Activated T-cell treated with anti-CD3 and anti-CD28 coated beads, Interleukin-2, amount 50 U/mL, for 1 hour (primary cell): ENCODE measurements at places on chromosomes 4 and X.

DNA sequence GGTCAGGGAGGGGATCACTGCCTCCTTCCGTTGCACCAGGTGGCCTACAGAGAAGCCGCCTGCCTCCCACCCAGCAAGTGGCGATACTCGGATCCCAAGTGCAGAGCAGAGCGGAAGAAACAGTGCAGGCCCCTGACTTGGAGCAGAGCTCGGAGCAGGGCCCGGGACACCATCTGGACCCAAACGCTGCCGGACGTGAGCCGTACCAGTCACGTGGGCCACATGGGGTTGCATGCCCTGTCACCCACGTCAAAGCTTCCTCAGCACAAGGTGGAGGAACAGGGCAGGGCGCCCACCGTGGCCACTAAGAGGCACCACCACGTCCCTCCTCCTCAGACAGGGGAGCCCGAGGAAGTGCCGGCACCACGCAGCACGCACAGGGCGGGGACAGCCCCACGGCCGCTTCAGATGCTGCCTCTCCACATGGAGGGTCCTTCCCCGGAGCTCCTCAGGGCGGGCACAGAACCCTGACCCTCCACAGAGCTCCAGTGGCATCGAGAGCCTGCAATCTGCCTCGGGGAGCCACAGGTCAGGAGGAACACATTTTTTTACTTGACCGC lies 18.7 kb downstream of the ZFYVE28 start:
- DNase-seq: no peak

GRCh38 chrX:26783512-26784225 lies 567.7 kb downstream of the MAGEB5 start:
- no peak for DNase-seq

DNA sequence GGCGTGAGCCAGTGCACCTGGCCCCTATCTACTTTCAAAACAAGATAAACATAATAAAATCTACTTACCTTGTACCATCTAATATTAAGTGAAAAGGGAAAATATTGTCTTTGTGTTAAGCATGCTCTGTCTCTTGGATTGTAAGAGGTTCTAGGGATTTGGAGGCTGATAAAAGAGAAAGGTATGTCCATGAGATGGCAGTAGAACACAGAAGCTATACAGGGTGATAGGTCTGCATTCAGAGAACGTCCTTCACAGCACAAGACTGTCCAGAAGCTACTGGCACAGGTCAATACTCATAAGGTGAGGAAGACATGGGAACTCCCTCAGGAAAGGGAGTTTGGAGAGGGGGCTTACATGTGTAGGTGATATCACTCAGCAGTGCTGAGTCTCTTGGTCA lies 135.5 kb downstream of the TMEM47 start:
- DNase-seq: no peak

DNA sequence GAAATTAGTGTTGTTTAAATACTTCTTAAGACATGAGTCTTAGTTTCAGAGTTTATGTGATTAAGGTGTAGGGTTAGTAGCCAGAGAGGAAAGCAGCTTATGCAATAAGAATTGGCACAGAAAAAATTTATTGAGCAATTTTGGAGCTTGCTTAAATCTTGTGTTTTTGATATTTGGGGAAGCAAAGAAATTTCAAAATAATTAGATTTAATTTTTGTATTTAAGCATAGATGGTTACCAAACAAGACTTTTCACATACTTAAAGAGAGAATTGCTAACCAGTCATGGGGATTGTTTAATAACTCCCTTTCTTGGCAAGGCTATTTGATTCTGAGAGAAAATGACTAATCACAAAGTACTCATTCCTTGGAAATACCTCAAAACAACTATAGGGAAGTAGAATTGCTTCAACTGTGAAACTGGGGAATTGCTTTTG lies 202.0 kb upstream of the GRID2 start:
- DNase-seq: no peak

- no peak for DNase-seq
Observed at GRCh38 chrX:30302956-30303355, 6.2 kb downstream of the NR0B1 start.

DNA sequence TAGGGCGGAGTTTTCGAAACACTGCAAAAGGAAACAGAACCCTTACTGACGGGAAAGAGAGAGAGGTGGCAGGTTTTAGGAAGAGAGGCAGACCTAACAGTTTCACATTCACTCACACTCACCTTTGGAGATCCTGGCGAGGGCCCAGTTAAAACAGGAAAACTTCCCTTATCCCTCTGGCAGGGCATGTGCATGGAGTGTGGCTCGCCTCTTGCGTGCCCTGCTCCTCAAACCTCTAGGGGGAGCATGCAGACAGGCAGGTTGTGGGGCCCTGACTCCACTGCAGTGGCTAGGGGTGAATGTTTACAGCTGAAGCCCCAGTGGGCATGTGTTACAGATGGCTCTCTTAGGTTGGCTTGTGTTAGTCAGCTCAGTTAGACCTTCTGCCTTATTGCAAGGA lies 451.5 kb downstream of the UBE2NL start:
- DNase-seq: no peak

DNA sequence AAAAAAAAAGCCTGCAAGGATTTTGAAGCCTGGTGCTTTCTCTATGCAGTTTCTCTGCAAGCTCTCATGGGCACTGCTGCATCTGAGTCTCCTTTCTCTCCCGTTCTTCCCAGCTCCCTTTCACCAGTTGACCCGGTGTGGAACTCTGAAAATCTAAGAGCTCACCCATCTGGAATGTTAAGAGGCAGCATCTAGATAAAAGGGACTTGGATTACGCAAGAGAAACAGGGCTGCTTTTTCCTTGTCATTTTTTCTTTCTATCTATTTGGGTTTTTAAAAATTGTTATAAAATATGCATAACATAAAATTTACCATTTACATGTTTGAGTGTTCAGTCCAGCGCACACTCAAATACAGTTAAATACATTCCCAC lies 95.2 kb upstream of the RPS6KA3 start:
- DNase-seq: no peak

DNA sequence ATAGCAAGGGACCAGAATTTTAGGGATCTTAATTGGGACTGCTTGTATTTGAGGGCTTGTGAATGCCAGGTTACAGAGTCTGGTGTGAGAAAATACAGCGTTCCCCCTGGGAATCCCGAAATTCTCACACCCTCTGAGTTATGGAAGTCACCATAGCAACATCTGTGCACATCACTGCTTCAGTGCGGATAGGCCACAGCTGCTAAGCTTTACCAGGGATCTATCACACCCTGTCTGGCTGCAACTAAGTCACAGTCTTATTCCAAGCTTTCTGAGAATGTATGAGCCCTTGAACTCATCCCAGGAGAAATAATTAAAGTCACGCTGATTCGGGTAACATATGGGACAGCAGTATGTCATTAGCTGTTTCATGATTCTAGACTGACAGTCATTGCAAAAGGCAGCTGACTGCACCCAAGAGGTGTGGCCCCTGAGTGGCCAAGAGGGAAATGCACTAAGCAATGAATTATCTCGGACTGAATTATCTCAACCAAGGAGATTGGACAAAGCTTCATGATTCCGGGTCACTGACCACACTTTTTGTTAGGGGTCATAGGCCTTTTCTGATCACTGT lies 46.7 kb upstream of the BTC start:
- DNase-seq: no peak

DNA sequence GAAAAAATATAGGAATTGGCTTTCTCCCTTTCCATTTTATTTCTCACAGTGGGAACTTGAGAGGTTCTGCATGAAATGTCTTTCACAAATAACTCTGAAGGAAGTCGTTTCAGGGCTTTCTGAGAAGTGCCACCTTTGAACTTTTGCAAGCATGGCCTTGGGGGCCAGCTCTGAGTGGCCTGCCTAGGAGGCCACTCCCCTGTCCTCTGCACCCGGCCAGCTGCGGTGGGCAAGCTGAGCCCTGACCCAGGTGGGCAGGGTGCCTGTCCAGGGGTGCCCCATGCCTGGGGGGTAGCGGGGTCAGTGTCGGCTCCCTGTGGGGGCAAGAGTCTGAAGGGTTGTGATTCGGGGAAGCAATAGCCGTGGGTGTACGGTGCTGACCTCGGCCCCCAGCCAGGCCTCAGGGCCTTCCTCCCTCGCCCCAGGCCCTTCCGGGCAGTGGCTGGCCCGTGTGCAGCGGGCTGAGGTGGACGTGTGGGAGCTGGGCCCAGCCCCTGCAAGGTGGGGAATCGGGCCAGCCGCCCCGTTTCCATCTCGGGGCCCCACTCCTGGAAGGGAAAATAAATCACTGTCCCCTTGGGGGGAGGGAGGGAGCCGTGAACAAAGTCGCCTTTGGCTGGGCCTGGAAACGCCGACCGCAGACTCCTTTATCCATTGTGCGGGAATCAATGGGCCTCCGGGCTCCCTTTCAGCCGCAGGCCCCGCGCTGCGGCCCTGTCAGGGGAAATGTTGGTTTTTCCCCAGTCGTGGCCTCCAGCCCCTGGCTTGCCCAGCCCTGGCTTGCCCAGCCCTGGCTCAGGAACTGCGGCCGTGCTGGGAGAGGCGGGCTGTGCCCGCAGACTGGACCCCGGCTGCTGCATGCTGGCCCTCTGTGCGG lies 3.1 kb downstream of the FGFRL1 start:
- DNase-seq: no peak

GRCh38 chr4:64305565-64306254 lies 103.5 kb downstream of the TECRL start:
- no peak for DNase-seq

DNA sequence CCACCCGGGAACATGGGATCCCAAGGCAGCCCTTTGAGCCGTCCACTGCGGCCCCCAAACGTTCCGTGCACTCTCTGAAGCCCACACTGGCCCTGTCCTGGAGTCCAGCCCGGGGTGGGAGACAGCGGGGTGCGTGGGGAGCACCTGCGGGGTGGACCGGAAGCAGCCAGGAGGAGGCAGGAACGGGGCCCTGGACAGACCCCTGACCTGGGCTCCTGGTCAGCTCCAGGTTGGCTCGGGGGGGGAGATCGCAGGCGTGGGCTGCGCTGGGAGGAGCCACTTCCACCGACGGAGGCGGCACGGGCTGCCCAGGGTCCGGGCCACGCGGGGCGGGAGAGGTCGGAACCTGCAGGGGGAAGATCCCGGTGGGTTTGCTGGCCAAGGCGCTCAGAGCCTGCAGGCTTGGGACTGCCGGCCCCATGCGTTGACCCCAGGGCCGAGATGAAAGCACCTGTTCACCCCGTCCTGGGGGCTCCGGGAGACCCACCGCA lies 5.7 kb upstream of the PLCXD1 start:
- DNase-seq: no peak

DNA sequence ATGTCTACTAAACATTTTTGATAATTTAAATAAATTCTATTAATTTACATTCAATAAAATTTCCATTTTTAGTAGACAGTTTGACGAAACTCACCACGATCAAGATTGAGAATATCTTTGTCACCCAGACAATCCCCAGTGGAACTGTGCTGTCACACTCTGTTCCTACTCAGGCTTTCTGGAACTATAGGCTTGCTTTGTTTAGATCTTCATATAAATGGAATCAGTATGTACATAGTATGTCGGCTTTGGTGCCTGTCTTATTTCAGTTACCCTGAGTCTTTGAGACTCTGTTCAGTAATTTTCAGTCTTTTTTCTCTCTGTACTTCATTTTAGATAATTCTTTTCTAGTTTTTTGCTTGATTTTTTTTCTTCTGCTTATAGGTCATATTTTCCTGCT lies 163.5 kb upstream of the EMCN start:
- no peak for DNase-seq

DNA sequence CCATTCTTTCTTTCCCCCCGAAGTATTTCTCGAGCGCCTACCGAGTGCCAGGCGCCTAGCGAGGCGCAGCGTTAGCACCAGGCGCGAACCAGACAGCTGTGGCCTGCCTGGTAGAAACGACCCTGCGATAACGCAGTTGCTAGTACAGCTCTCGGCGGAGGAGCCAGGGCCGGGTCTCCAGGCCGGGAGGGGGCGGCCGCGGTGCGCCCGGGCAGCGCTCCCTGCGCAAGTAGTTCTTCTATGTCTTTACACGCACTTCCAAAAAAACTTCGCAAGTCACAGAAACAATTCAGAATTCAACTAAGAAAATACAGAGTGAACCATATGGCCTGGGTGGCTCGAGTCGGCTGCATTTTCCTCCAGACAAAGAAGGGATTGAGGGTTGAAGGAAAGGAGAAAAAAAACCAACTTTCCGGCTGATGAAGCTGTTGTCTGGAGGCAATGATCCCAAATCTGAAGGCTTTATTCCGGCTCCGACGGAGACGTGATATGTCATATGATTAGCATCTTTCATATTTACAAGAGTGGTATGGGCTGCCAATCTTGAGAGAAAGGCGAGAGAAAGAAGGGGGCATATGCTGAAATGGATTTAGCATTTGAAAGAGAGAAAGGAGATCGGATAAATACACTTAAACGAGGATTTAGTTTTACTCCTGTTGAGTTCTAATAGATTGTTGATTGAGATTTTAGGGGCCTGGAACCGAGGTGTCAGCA lies 7.2 kb upstream of the NEUROG2 start:
- peak; percentile 60 for DNase-seq

DNA sequence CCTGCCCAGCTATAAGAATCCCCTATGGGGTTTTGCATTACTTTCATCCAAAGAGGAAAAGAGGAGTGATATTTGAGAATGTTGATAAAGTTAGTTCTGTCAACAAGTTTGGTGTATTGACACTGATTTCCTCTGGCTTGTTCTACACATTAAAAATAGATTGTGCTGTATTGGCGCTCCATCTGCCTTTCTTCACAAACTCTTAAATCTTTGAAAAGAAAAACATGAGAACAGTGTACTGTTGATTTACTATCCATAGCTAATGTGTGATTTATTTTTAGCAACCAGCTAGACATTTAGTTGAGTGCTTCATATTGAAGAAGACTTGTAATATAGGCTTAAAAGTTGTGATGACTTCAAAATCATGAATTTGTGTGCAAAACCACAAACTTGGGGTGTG lies 261.2 kb upstream of the ANKRD50 start:
- no peak for DNase-seq

DNA sequence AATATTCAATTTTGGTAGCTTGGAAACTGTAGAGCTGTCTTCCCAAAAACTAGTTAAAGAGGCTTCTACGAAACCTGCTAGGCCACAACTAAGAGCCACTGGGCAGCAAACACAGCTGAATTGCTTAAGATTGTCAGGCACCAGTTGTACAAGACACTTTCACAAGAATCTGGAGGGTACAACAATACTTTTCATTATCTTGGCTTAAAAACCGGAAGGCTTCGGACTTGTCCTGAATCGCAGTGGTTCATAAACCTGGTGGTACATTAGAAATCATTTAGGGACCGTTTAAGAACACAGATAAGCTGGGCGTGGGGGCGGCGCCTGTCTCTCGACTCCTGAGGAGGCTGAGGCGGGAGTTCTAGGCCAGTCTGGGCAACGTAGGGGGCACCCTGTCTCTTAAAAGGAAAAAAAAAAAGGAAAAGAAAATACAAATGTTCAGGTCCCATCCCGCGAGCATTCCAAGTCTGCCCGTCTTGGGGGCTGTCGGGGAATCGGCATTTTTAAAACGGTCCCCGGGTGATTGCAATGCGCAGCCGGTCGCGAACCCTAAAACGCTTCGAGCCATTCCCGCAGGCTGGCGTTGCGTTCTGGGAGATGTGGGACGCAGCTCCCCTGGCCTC lies 763 bp downstream of the PYURF start:
- DNase-seq: peak; percentile 34

- no peak for DNase-seq
Observed at GRCh38 chr4:61663310-61663709, 463.2 kb downstream of the ADGRL3 start.

- DNase-seq: no peak
Observed at GRCh38 chrX:134544513-134545151, 84.7 kb downstream of the HPRT1 start.
